SK-N-DZ (cell line): ENCODE measurements at places on chromosomes 3 and 15.

DNA sequence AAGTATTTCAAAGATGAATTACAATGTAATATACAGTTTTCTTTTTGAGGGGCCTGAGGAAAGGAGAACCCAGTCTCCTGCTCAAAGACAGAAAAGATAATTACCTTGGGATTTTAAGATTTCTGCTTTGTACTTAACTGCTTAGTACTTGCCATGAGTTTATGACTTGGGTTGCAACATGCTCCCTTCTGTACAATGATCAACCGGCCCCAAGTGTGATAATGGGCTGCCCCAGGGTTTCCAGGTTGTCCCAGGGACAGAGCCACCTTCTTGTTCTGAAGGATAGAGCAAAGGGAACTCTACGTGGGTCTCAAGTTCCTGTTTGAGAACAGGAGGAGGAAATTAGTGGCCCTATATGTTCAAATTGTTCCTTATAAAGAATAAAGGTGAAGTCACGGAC lies 104.8 kb downstream of the ABHD5 start:
- no peak for DNase-seq

DNA sequence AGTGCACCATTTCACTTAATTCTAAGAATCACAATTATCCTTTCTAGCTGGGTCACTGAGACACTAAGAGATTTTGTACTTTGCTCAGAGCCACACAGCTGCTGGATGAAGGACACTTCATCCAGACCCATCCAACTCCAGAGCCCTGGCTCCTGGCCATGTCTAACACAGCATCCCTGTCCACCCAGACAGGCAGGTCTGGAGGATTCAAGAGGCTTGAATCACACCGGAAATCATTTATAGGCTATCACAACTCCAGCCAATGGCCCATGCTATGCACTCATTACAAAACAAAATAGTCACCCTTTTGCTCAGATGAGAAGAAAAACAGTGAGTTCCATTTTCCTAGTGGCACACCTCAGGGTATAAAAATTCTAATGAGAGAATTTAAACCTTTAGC lies 198.2 kb upstream of the LMCD1 start:
- DNase-seq: no peak

DNA sequence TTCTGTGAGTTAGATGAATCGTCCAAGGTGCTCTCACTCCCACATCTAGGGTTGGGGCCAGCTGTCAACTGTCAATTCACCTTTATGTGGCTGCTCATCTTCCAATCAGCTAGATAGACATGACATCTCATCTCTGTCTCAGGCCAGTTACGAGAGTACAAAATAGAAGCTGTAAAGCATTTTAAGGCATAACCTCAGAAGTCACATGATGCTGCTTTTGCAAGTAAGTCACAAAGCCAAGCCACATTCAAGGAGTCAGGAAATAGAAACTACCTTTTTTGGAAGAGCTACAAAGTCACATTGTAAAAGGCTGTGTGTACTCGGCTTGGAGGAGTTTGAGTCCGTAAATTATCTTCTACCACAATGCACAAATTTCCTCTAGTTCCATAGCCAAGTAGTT lies 5.1 kb upstream of the CCR1 start:
- no peak for DNase-seq

DNA sequence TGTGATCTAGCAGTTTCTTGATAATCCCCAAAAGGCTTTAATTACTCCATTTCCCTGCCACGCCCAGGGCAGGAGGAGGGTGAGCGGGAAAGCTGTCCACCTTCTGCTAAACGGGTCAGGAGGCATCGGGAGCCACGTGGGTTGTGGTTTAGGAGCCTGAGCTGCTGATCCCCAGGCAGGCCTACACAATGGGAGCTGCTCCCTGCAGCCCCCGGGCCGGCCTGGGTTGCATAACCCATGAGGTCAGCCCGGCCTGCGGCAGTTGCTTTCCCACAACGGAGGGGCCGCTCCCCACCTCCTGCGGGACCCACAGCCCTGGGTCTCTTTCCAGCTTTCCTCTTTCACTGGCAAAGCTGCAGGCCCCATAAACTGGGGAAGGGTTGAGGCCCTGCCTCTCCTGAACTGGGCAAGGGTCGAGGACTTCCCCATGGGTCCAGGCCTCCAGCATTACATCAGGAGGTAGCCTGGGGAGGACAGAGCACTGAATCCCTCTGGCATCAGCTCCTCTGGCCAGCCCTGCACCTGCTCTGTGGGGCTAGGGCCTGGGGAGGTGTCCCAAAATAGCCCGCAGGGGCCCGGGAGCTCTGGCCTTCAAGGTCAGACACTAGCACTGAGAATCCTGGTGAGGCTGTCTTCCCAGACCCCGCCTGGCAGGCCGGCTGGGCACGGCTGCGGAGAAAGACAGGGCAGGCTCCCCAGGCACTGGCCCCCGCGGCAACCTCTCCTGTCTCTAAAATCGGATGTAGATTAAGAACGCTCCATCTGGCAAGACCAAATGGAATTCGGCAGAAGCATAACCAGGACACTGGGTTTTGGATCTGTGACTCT lies 47.3 kb downstream of the ZDHHC19 start:
- DNase-seq: no peak

DNA sequence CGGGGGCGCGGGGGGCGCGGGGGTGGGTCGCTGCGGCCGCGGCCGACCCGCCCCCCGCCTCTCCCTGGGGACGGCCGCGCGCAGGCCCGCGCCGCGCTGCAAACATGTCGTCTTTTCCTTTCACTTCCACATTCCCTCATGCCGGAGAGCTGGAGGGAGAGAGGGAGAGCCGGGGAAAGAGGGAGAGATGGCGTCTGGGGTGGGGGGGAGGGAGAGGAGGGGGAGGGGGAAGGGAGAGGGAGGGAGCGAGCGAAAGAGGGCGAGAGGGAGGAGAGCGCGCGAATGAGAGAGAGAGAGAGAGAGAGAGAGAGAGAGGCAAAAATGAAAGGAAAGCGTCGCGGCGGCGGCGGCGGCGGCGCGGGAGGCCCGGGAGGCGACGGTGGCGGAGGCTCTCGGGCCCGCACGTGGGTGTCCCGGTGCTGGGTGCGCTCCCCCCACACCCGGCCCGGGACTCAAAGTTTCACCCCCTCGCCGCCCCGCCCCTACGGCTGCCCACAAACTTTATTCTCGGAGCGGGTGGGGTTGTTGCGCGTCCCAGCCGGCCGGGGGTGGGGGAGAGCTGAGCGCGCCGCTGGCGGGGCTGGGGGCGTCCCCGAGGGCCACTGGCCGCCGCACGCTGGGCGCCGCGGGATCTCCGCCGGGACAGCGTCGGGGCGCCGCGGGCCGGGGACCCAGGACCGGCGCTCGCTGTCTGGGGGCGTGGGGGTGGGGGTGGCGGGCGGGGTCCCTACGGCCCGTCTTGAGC lies 731 bp downstream of the ZNF710 start:
- DNase-seq: peak; percentile 54

- DNase-seq: no peak
Observed at GRCh38 chr15:101175401-101175800, 76.4 kb downstream of the CHSY1 start.

- DNase-seq: no peak
Observed at GRCh38 chr3:191470080-191470479, 9.1 kb downstream of the PYDC2 start.

- DNase-seq: no peak
Observed at GRCh38 chr3:119817071-119817470, 35.2 kb downstream of the NR1I2 start.

DNA sequence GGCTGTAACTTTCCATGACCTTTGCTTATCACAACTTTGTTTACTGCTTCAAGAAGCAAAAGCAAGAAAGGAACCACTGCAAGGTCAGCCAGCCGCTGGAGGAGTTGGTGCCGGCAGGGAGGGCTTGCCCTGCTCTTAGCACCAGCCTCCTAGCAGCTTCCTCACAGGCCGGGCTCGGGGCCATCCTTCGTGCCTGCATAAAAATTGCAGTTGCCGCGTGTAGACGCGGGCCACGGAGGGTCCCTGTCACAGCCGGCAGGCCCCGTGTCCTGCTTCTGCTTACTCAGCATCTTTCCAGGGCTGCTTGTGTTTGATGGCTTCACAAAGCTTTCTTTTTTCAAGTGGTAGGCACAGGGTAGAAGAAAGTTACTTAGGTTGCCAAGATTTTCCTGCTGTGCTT lies 84.4 kb downstream of the PGPEP1L start:
- DNase-seq: no peak

DNA sequence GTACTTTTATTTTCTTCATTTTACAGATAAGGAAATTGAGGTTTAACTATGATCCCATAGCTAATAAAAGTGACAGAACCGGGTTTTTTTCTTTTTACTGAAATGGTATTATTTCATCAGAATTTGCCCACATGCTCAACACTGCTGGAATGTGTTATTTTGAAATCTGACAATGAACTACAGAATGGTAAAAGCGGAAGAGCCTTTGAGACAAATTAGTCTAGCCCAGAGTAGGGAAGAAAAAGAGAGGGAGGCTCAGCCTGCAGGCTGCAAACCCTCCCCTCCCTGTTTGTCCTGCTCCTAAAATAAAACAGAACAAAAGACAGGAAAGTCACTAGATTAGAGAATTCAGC lies 100.3 kb upstream of the LIPC start:
- DNase-seq: no peak

DNA sequence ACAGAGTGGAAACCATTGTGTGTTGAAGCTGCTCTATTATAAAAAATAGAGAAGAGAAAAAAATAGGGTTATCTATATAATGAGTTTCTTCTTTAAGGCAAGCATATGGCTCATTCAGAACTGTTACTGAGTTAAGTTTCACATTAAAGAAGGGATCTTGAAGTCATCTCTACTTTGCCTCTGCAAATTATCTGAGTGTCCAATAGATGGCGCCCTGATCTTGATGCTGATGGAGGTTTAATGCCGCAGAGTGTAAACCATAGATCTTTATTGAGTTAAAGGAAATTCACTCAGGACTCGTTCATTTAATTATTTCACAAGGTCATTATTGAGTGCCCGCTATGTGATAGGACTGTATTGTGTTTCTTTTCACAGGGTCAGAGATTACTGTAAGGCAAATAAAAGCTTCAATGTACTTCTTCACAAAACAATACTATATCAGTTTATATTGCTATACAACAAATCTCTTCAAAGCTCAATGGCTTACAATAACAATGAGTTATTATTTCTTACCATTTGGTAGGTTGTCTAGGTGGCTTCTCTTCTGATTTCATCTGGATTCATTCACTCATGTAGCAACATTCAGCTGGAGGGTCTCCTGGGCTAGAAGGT lies 171.4 kb downstream of the NSUN3 start:
- DNase-seq: peak; percentile 41

DNA sequence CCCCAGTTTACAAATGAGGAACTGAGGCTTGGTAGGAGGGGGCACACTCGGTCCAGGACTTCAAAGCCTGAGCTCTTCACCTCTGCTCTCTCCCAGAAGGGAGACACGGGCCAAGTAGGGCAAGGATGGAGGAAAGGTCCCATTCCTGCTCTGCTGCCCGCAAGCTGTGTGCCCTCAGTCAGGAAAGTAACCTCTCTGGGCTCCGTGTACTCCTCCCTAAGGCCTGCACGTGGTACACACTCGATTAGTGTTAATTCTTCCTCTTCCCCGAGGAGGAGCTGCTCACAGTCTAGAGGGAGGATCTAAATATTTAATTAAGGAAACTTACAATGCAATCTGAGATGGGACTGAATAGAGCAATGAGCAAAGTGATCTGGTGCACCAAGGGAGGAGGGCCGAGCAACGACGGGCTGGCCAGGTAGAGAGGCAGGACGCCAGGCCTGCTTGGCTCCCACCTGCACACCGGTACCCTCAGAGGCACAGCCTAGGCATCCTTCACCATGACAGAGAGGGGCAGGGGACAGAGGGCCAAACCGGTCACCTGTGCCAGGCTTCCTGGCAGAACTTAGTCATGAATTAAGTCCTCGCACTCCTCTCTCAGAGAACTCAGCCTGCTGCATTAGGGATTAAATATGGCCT lies 47.2 kb upstream of the IQSEC1 start:
- DNase-seq: no peak

DNA sequence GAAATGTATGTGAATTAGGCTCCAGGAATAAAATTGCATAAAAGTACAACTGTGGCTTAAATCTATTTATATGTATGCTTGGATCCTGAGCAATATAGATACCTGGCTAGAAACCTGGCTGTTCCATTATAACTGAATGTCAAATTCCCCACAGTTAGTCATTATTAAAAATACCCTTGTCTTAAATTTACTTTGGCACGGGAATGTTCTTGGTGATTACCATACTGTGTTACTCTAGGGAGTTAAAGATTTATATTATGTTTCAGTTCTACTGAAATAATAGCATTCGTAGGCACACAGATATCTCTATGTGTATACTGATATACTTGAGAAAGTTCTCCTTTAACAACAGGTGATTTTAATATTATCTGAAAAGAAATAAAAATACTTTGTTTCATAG lies 394.1 kb downstream of the PTPRG start:
- DNase-seq: no peak

DNA sequence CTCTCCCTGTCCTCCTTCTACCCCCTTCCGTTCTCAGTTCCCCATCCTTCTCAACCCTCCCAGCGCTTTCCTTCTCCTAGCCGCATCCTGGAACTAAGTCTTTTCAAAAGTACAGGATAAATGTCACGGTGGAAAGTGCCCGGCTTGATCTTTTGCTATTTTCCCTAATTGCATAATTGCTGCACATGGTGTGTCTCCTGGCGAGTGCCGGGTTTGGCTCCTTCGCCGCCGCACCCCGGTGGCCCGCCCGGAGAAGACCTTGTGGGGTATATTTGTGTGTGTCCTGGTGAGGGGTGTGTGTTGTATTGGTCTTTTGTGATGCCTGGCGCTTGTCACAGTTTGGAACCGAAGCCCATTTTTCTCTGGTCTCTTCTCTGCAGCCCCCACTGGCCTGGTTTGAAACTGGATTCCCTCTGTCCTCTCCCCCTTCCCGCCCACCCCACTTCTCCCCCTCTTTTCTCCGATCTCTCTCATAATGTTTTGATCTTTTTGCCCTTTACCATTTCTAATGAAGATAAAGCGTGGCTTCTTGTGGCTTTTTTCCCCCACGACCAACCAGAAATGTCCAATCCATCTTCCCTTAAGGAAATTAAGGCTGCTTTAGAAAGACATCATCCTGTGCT lies 692 bp downstream of the UBE2E2 start:
- peak; percentile 37 for DNase-seq

DNA sequence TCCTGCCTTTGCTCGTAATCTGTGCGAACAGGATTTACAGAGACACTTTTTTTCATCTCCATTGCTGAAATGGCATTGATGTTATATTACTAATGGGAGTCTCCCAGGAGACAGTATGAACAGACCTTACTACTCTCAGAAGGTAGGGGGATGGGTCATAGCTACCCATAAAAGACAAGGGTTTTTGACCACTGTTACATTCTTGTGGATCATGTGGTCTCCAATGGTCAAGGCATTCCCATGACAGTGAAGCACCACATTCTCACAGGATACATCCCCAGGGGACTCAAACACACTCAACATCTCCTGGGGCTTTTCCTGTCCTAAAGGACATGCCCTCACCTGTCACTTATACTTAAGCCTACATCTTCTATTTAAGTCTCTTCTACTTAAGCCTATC lies 40.8 kb downstream of the MKRN3 start:
- DNase-seq: no peak

DNA sequence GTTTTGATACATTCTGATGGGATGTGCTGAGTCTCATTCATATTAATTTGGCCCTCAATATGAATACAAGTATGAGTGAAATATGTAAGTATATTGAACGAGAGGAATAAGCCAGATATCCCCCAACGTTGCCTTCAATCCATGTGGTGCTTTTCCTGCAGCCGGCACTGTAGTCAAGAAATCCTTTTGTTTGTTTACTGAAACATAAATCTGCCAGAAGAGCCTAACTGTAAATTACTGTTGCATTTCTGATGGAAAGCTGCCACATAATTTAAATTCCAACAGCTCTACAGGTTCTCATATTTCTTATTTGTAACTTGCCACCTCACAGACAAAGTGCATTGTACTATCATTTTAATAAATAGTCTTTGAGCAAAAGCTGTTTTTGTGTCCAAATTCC lies 314.0 kb downstream of the KBTBD8 start:
- DNase-seq: no peak
